ENCODE measurements at places on chromosomes 4 and X.

DNA sequence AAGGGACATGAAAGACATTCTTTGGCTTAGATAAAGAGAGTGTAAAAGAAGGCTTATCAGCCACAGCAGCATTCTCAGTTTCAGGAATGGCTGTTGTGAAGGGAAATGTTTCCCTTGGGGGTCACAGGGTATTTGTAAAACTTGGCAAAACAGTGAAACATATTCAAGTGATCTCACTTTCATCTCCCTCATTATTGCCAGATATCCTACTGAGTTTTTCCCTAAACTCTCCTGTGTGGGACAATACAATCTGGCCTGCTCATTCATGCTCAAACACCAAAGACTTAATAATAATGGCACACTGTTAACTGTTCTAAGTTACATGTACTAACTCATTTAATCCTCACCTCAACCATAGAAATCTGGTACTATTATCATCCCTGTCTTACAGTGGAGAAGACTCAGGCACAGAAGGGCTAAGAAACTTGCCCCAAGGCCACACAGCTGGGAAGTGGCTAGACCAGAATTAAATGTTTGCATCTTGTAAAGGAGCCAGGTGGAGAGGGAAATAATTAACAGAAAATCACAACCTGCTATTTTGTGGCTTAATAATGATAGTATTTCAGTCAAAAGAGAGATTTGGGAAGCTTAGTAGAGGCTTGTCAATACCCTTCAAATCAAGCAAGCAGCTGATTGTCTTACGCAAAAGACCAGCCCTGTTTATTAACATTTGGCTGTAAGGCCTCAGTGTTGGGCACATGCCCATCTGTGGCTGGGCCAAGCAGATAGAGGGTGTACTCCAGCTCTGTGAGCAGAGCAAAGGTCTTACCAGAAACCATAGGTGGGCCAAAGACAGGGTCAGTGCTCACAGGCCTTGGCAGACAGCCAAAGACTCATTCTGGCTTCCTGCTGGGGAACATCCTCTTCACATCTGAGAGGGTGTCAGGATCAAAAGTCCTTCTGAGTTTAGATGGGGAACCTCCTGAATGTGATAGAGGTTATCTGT lies 17.3 kb downstream of the SMPX start:
- no peak for DNase-seq

DNA sequence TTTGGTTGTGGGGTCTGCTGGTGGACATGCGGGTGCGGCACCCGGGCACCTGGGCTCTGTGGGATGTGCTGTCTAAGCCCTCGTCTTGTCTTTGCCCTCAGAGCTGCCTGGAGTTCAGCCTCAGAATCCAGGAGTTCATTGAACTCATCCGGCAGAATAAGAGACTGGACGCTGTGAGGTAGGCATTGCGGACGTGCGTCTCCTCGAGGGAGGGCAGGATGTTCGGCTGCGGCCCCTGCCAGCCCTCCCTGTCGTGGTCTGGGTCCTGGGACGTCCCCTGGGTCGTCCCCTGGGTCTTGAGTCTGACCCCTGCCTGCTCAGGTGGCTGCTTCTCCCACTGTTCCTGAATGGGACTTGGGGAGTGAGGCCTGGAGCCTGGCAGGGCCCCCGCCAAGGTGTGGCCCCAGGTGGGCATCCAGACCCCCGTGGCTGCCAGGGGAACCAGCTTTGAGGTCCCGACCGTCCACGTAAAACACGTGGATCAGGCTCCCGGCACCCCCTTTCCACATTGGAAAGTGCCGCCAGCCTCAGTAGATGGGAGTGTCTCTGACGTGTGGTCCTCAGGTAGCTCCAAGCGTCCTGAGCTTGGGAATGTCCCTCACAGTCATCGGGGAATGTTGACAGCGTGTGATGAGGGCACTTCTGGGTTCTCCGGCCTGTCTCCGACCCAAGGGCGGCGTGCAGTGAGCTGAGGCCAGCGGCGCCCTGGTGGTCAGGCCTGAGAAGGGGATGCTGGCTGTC lies 19.3 kb upstream of the UVSSA start:
- DNase-seq, result no peak

DNA sequence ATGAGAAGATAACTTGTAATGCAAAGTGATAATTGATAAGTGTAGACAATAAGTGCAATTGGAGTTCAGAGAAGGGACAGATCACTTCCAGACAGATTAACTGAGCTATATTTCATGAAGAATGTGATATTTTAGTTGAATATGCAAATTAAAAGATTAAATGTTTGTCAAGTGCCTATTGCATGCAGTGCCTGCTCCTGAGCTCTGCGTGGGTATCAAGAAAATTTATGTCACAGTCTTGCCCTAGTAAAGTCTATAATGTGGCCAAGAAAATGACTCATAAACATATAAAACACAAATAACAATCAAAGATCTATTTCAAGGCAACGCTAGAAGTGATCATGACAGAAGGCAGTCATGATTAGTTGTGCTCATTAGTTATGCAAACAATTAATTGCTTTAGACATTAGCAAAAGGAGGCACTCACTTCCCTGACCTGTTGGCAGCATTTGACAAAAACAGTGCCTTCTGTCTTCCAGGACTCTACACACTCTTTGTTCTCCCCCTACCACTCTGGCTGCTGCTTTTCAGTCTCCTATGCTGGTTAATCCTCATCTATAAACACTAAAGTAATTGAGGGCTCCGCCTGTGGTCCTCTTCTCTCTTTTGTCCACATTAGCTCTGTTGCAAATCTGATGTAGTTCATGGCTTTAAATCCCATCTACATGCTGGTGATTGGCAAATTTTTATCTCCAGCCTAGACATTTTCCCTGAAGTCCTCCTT lies 47.7 kb downstream of the ARHGEF38 start:
- DNase-seq, result no peak

GRCh38 chr4:55637272-55637820 lies 1.2 kb upstream of the NMU start:
- DNase-seq, result no peak

DNA sequence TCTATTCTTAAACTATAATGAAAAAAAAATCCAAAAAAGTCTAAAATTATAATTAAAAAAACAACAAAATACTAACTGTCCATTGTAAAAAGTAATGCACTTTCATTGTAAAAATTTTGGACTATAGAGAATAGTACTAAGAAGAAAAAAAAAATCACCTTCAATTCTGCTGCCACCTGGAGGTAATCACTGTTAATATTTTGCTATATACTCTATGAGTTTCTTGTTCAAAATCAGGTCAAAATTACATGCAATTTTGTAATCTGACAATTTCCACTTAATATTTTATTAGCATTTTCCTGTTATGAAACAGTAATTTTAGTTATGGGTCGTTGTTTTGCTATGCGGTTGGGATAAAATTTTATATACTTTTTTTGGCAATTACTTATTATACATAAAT lies 62.0 kb downstream of the HTT start:
- no peak for DNase-seq

GRCh38 chr4:119977076-119977940 lies 89.3 kb downstream of the MAD2L1 start:
- DNase-seq, result no peak

DNA sequence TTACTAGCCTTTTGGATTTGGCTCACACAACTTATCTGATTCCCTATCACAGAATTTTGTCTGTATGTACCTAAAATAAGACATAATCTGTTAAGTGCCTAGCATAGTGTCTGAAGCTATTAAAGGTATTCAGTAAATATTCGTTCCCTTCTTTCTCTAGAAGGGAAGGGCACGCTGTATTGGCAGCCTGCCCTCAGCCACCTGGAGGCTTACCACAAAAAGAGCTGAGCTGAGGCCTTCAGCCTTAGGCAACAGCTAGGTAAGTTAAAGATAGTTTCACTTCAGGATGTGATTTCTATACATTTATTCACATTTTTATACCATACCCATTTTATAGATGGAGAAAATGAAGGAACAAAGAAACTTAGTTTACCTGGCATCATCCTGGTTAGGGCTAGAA lies 400.0 kb upstream of the LCORL start:
- no peak for DNase-seq

GRCh38 chr4:54540931-54541330 lies 116.8 kb upstream of the KIT start:
- no peak for DNase-seq

GRCh38 chr4:47830265-47831025 lies 7.4 kb downstream of the CORIN start:
- no peak for DNase-seq

GRCh38 chr4:178917756-178918155 lies 1475.5 kb upstream of the AGA start:
- no peak for DNase-seq
